ENCODE measurements at places on chromosomes 5 and 9.
A peak's percentile ranks its signal among the peaks of the same experiment; 100 is the strongest.

DNA sequence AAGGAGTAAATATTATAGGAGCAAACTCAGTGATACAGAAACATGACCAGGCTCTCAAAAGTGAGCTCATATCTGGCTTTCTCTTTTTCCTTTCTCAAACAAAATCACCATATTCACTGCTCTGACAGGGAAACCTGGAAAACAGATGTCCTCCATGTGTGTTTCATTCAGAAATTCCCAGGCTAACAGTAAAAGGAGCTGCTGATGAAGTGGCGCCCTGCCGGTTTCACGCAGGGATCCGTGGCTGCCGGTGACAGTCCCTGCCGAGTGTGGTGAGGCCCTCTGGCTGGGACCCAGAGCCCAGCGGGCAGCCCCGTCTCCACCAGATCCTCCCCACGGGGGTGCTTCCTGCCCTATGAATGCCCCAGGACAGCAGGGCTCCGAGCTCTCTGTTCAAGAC, 208.1 kb downstream of the GNA14 start:
- DNase-seq, result no peak

DNA sequence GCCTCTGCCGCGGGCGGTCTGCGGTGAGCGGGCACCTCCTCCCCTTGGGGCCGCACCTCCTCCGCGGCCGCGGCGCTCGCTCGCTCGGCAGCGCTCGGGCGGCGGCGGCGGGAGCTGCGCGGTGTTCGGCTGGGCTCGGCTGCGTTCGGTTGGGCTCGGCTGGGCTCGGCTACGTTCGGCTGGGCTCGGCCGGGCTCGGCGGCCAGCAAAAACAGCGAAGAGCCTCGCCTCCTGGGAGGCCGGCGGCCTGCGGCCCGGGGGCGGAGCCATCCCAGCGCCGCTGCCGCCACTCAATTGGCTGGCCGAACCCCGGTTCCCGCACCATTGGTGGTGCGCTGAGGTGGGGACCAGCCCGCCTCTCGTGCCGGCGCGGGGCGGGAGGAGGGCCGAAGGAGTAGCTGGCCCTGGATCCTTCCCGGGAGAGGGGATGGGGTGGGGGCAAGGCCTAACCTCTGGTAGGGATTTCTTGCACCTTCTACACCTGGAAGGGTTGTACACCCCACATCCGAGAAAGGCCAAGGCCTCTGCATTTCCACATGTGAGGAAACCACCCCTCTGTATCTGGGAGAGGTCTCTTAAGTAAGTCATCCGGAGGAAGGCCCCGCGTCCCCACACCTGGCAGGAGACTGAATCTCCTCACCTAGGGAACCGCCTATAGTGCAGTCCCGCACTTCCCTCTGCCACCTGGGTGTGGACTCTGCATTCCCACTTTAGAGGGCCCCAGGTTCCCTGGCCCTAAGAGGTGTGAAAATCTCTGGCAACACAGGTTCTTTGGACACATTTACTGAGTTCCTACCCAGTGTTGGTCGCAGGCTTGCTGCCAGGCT, at the start of gene ENHO:
ENHO (minus strand) TSS at position 20 of the 827 bp plus-strand sequence. CDS start 1,295 bp downstream, outside the sequence.
- DNase-seq, result peak; percentile 91

- DNase-seq, result no peak
Measured at GRCh38 chr9:34575862-34576596, 13.5 kb downstream of the CNTFR start.

DNA sequence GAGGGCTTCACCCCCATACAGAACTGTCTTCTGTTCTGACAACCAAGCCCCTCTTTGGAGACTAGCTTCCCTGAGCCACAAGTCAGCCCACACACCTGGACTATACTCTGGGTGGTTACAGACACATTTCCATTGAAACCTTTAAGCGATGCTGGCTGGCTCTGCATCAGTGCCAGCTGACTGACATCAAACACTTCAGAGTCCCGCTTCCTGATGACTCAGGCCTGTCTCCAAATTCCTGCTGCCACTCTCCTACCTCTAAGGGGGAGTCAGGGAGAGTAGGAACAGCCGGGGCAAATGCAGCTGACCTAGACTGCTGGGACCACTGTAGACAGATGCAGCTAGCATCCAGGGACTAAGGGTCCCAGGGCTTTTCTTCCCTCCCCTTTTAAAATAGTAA, 59.4 kb downstream of the SIL1 start:
- no peak for DNase-seq

GRCh38 chr5:30401479-30402058, 791.9 kb upstream of the CDH6 start:
- no peak for DNase-seq

DNA sequence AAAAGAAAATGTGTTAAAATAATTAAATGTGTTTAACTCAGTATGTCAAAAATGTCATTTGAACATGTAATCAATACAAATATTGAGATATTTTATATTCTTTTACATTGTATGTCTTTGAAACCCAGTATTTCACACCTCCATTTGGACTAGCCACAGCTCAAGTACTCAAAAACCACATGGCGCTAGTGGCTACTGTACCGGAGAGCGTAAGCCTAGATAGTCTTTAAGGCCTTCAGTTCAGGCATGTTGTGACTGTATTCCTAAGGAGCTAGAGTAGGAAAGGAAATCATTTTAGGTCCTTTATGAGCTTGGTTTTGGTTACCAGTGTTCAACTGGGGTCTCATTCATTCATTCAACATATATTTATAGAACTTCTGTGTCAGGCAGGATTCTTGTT, 12.8 kb downstream of the FBXW2 start:
- DNase-seq, result no peak

DNA sequence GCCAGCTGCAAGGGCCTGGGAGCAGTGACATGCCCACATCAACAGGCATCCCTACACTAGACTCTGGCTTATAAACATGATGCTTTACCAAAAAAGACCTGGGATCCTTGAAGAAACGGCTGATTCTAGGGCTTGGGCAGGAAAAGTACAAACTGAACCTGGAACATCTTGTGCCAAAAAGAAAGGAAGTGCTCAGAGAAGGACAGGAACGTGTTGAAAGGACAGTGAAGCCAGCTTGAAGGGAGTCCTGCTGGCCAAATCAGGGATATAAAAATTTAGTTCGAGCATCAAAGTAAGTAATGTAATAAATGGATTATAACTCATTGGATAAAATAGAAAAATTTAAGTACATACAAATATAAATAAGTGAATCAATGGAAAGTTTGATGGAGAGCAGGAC, 58.1 kb downstream of the ALDH7A1 start:
- no peak for DNase-seq

- no peak for DNase-seq
Measured at GRCh38 chr9:112618385-112619009, 99.4 kb downstream of the INIP start.

GRCh38 chr5:153552886-153553285, 62.4 kb downstream of the GRIA1 start:
- no peak for DNase-seq

- no peak for DNase-seq
Measured at GRCh38 chr9:87648606-87649005, 77.3 kb upstream of the CTSL start.

- DNase-seq, result no peak
Measured at GRCh38 chr9:74036549-74037231, 460.4 kb upstream of the RORB start.

- DNase-seq, result no peak
Measured at GRCh38 chr9:105318729-105319191, 74.3 kb downstream of the SLC44A1 start.

DNA sequence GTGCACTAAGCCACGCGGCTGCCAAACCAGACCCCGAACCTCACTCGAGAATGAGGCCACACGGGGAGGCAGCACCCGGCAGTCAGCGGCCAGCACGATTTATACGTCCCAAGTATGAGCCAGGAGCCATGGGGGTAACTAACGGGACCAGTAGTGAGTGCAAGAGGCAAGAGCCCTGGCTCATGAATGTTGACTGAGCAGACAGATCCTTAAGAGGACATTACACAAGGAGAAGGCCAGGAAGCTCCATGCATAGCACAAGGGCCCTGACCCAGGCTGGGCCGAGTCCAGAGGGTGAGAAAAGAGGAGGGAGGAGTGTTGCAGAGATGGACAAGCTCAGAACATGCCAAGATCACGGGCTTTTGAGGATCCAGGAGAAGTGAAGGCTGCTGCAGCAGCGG, 58.6 kb upstream of the PHYKPL start:
- DNase-seq, result no peak

DNA sequence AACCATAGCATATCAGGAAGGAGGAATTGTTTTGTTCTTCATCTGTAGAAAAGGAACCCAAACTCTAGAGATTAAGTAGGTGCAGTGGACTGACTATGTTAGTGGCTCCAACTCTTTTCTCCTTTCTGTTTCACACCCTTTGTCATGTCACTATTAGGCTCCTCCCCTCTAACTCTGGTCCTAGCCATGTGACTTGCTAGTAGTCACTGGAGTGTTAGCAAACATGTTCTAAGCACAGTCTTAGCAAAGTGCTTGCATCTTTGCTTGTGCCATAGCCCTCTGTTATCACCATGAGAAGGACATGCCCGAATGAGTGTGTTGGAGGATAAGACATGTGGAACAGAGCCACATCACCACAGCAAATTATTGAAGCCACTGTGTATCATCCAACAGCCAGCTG, 55.4 kb upstream of the PPP3R2 start:
- no peak for DNase-seq

DNA sequence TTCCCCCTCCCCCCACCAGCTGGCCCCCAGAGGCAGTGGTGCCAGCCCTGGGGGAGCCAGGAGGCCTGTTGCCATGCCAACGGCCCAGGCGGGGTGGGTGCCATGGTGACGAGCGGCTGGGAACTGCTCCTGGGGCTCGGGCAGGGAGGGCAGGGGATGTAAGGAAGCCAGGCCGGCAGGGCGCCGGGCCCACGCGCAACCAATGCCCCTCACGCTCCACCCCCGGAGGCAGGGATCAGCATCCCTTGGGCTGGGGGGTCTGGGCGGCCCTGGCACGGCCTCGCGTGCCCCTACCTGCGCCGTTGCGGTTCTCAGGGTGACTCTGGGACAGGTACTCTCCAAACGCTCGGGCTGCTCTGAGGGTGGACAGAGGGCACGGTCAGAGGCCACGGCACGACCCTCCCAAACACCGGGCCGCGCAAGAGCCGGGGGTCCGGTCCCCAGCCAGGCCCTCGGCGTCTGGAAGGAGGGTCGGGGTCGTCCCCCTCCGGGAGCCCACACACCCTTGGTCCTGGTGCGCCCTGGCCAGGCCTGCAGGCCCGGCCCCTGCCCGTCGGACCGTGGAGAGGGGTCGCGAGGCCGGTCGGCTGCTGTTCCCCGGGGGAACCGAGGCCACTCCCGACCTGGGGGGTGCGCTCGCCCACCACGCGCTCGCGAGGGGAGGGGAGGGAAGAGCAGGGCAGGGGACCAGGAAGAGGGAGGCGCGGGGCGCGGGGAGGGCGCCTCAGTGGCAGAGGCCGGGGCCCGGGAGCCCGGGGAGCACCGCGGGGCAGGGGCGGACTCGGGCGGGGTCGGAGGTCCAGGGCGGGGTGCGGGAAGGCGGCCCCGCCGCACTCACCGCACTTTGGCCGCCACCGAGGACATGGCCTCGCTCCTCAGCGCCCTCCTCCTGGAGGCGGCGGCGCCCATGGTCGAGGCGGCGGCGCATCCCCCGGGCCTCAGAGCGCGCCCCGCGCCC, 661 bp downstream of the NSMF start:
- DNase-seq, result no peak

DNA sequence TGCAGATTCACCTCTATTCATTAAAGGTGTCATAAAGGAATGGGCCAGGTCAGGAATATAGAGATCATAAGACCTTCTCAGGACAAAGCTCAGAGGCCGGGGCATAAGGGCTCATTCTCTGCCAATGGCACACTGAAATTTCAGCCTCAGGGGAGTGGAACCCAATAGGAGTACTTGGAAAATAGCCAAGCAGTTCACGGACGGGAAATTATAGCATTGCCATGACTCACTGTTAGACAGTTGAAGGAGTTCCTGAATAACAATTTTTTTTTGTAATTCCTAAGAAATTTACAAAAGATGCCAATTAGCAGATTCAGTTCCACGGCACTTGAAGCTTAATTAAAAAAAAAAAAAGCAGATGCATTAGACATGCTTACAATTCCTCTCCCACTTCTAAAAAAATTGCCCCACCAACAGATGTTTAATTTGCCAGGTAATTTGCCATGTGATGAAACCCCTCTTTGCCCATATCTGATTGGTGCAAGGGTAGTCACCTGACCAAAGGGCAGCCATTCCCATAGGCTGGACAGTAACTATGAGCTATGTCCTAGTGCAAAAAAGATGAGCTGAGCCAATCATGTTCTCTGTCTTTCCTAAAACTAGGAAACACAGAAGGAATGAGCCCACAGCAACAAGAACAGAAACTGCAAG, 58.6 kb downstream of the PTCD2 start:
- no peak for DNase-seq

DNA sequence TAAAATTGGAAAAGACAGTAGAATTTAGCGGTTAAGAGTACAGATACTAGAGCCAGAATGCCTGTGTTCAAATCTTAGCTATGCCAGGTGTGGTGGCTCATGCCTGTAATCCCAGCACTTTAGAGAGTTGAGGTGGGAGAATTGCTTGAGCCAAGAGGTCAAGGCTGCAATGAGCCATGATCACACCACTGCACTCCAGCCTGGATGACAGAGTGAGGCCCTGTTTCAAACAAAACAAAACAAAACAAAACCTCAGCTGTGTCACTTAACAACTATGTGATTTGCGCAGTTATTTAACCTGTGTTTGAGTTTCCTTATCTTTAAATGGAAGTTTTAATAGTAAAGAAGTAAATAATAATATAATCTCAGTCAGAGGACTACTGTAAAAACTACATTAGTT, 68.3 kb downstream of the TBCA start:
- DNase-seq, result no peak

DNA sequence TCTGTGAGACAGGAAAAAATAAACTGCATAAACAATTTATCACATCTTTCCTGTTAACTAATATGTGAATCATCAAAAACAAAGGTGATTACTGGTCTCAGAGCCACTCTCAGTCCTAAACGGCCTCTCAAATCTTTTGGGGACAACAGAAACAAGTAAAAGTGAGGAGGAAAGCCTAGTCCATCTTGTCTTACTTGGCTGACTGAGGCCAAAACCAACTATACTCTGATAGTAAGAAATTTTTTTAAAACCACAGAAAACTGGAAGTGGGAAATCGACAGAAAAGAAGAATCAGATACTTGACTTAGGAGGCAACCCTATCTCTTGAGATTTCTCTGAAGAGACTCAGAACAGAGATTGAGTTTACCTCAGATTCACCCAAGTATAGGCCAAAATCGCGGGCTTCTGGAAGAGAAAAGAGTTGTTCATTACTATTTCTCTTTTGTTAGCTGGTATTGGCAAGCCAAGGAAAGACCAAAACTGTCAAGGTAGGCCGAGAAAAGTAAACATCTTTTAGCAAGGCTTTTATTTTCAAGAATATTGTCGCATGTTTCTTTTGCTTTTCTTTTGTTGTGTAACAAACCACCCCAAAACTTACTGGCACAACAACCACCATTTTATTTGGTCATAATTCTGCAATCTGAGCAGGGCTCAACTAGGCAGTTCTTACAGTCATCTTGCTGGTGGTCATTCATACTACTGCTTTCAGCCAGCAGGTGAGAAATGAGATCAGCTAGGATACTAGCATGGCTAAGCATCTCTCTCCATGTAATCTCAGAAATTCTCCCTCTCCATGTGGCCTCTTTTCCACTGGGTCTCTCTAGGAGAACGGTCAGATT, 46.1 kb downstream of the RFX3 start:
- DNase-seq, result no peak

- DNase-seq, result no peak
Measured at GRCh38 chr5:139133282-139133681, 64.9 kb downstream of the SIL1 start.

Measured in activated T-helper 1 cell treated with anti-CD3 and anti-CD28 coated beads, Interleukin-12 subunit alpha, Interleukin-12 subunit beta, Interleukin-2, Interleukin-4 antibody, amounts not matched to agents 30 ng/mL and 10 ng/mL and 1 ng/mL, durations not matched to agents 14 hours and 24 hours and 36 hours (primary cell).